ENCODE measurements at places on chromosomes 3 and 15. TPM values are rescaled to one million over a fixed set of nuclear protein-coding genes. Genes with fewer than 3 reads are reported as not detected.

- no peak for DNase-seq
Observed at GRCh38 chr3:56303487-56303886, 164.8 kb downstream of the ERC2 start.

- no peak for DNase-seq
Observed at GRCh38 chr3:181943285-181943684, 231.6 kb downstream of the SOX2 start.

Gene CFAP100
- not detected for total RNA-seq

Gene IL12A
- total RNA-seq: 7.8 TPM

Gene SSUH2
- total RNA-seq: 0.39 TPM

DNA sequence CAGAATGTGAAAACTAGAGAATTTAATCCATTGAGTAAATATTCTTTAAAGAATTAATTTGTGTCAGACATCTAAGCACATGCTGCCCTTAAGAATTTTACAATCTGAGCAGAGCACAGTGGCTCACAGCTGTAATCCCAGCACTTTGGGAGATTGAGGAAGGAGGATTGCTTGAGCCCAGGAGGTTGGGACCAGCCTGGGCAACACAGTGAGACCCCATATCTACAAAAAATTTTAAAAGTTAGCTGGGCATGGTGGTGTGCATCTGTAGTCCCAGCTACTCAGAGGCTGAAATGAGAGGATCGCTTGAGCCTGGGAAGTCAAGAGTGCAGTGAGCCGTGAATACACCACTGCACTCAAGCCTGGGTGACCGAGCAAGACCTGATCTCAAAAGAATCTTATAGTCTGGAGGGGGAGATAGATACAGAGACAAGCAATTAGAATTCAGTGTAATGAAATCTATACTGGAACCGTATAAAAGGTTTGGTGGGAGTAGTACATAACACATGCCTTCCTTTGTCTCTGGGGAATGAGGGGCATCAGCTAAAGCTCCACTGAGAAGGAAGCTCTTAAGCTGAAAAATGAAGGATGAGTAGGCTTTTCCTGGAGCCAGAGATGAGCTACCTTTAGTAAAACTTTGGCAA lies 21.2 kb downstream of the ATP11B start:
- DNase-seq: no peak

DNA sequence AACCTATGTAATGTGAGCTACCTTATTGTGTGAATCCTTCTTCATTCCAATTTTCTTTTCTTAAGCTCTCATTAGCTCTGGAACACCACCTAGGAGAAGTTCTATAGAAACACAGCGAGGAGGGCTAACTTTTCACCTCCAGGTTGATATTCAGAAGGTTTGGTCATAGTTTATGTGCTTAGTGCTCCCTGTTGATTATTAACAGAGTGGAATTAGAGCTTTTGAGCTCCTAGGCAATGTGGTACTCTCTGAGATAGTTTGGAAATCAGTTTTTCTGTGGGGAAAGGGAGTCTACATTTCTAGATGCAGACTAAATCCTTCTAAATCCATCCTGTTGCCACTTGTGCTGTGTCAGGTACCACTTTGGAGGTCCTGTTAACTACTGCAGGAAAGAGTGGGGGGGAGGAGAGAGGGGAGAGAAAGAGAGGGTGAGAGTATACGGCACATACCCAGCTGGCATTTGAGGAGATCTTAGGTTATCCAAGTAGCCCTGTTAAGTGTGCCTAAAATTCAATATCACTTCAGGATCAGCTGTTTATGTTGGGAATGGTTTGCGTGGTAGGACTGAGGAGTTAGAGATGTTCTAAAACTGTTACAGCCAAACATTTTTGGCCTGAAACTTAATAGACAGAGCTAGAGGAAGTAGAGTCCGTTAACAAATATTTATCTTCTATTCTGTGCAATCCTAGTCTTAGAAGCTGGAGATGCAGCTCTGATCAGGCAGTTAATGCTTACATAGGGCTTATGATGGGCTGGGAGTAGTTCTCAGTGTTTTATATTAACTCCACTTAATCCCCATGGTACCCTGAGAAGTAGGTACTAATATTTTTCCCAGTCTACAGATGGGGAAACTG lies 117.5 kb upstream of the PROK2 start:
- DNase-seq: no peak

Gene TYRO3
- 0.22 TPM for total RNA-seq

DNA sequence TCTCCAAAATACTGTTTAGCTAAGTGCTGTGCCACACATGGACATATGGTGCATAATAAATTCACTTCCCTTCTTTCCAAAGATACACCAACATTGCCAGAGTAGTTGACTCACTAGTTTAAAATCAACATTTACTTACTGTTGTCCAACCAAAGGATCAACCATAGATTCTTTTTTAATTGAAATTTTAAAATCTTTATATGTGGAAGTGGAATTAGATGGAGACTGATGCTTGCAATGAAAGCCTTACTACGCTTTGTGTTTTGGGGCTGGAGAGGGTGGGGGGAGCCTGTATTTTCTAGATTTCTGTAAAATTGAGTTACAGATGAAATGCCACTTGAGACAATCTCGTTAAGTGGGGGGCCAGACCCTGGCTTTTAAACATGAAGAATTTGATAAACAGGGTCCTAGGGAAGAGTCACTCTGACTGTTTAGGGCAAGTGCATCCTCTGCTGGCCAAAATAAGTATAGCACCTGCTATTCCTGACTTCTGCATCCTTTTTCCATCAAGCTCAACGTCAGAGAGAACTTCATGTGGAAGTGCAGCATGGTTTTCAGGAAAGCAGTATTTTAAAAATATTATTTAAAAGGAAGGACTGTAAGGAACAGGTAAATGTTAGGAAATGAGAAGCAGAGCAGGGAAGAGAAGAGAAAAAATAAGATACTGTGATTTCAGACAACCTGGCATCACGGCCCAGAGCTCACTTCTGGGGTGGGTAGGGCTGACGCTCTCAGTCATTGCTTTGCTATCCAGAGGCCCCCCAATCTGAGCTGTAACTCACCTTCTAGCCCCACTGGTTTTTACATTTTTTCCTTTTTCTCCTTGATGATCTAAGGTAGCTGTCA lies 76.7 kb downstream of the BOC start:
- DNase-seq: no peak

DNA sequence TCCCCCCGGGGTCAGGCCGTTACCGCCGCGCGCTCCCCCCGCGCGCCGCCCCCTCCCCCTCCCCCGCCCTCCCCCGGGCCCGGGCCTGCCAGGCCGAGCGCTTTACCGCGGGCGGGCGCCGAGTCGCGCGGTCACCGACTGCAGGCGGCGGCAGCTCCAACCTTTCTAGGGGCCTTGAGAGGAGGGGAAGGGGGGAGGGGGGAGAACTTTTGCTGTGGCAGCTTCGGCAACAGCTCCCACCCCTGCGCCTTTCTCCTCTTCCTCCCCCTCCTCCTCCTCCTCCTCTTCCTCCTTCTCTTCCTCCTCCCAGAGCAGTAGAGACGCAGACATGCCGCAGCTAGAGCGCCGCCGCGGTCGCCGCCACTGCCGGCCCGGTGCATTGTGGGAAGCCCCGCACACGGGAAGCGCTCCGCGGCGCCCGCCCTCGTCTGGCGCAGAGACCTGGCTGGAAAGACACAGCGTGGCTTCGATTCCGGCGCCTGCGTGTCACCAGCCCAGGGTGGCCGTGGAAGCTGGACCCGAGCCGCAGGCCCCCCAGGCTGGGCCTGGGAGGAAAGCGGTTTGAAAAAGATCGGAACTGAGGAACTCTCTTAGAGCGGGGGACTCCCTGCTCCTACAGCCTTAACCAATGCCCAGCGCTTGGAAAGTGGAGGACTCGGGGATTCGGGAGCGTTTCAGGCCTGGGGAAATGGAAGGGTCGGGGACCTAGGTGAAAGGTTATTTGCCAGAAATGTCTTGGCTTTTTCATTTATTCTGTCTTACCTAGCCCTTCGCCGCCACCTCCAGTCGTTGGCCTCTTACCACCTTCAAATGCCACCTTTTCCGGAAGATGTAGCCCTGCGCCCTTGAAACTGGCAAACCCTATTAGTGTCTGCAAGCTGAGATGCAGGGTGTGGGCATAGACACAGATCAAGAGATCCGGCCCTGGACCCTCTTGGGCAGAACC lies at the start of gene ZNF148:
Gene ZNF148 (minus strand): TSS at position 330 of the 946 bp plus-strand sequence. CDS start 61,685 bp downstream, outside the sequence.
- peak; percentile 92 for DNase-seq

Gene DOCK3
- 0.07 TPM for total RNA-seq

- DNase-seq: no peak
Observed at GRCh38 chr3:177105623-177106022, 91.7 kb downstream of the TBL1XR1 start.

DNA sequence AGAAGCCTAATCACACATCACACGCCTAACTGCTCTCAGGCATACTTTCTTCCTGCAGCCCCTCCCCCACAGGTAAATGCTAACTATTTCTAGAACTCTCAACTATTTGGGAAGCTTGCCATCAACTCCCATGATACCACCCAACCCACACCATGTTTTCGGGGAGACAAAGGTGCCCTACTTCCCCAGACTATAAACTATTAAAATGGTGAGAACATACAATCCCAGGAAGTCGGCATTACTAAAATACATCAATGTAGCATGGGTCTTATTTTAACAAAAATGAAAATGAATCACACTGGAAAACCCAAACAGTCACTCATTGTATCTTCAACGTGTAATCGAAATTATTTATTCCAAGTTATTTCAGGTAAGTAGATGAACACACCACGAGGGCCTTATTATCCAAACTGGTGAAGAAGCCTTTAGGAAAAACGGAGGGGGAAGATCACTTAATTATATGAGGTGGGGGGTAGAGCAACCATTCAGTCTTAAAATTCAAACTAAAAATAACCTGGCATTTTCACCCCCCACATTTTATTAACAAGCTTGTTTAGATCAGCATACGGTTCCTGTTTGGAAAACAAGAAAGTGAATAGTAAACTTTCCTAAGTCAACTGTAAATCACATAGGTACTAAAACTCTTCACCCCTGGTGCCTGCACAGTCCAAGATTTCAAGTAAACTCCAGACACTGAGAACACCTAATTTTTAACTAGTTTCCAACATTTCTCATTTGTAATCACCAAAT lies 1.9 kb downstream of the TBL1XR1 start:
- DNase-seq: no peak

Data from activated B cell treated with CpG ODN at 0.5 μM for 24 hours (primary cell).